ENCODE measurements at places on chromosomes 12 and 14. TPM values are rescaled to one million over a fixed set of nuclear protein-coding genes. Genes with fewer than 3 reads are reported as not detected.

B4GALNT3 gene
- 54.8 TPM for total RNA-seq

ASPG gene
- 56.6 TPM for total RNA-seq

MSI1 gene
- total RNA-seq = not detected

RESF1 gene
- 41.1 TPM for total RNA-seq

OR6S1 gene
- total RNA-seq = not detected

SLC39A5 gene
- total RNA-seq = not detected

OR5AU1 gene
- not detected for total RNA-seq

CHD8 gene
- 95.4 TPM for total RNA-seq

MAP3K9 gene
- 18.3 TPM for total RNA-seq

TMEM52B gene
- total RNA-seq = not detected

CLEC4C gene
- total RNA-seq = not detected

PTPN6 gene
- 32.4 TPM for total RNA-seq

TCL1B gene
- not detected for total RNA-seq

SERPINA10 gene
- not detected for total RNA-seq

P2RX2 gene
- total RNA-seq = not detected

LMO3 gene
- total RNA-seq = 3.5 TPM

LHX5 gene
- not detected for total RNA-seq

TDP1 gene
- total RNA-seq = 12.4 TPM

CCDC196 gene
- not detected for total RNA-seq

BICDL1 gene
- total RNA-seq = 190 TPM

SLC4A8 gene
- total RNA-seq = 0.05 TPM

TMEM229B gene
- total RNA-seq = 1.7 TPM

MTRFR gene
- 12.3 TPM for total RNA-seq

PRB3 gene
- total RNA-seq = 0.76 TPM

Data from lower leg skin (tissue), 4 donors.